ENCODE measurements at places on chromosomes 6 and 20.

- no peak for DNase-seq
Observed at GRCh38 chr6:166584155-166584554, 2.3 kb downstream of the RAMACL start.

GRCh38 chr6:90403489-90404381 lies 107.1 kb upstream of the BACH2 start:
- DNase-seq, result peak; percentile 67

- DNase-seq, result peak; percentile 91
Observed at GRCh38 chr6:3732345-3733141, 19.0 kb downstream of the PXDC1 start.

DNA sequence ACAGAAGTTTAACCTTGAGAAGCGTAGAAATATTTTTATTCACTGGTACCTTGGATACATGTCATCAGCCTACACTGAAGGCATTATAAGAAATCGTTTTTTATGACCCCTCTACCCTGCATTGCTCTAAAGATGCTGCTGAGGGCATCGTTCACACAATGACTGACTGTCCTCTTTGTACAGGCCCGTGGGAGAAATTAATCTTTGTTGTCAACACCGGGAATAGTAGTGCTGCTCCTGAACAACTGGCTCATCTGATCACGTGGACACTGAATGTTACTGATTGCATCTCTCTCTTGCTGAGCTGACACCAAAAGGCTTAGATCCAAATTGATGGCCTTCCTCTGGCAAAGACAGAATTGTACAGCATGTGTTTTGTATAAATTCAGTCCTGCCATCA lies 157.1 kb upstream of the SMLR1 start:
- no peak for DNase-seq

DNA sequence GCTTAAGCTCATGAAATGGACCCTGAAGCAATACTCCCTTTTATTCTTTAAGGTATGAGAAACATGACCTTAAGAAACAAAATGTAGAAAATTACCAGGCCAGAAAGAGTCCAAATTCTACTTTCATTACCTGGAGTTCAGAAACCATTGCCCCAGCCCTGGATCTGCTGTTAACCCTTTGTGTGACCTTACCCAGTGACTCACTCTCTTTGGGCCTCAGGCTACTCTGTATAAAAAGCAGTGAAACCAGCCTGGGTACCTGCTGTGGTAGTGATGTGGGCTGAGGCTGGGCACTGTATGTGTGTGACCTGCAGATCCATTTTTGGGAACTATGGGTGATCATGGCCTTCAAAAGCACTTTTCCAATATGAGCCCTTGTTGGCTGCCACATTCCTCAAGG lies 47.2 kb downstream of the SLC9A8 start:
- no peak for DNase-seq
